Fibroblast of skin of back (primary cell): ENCODE measurements at places on chromosomes 12 and 14.

GRCh38 chr12:13073173-13073572, 29.0 kb downstream of the FAM234B start:
- no peak for DNase-seq

DNA sequence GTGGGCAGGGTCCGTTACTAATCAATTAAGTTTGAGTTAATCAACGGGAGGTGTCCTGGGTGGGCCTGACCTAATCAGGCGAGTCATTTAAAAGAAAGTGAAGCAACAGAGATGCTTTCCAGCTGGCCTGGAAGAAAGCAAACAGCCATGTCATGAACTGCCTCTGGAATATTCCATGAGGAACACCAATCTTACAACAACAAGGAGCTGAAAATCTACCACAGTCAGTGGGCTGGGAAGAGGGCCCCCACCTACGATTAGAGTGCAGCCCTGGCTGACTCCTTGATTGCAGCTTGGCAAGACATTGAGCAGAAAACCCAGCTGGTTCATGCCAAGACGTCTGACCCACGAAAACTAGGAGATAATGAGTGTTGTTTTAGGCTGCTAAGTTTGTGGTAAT, 56.2 kb downstream of the SSPN start:
- DNase-seq: no peak

DNA sequence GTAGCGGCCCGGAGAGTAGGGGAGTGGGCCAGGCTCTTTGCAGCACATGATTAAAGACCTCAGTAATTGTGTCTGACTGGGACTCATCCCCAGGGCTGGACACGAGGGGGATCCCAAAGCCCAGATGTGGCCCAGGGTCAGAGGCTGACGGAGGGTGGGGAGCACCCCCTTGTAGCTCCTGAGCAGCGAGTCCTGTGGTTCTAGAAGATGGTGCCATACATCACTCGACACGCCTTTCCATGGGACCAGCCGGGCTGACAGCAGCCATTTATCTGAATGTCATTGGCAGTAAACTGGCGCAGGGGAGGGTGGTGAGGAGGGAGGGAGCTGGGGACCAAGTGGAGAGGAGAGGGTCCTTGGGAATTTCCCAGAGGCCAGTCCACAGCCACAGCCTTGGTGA, 65.1 kb upstream of the FAM222A start:
- DNase-seq: no peak

DNA sequence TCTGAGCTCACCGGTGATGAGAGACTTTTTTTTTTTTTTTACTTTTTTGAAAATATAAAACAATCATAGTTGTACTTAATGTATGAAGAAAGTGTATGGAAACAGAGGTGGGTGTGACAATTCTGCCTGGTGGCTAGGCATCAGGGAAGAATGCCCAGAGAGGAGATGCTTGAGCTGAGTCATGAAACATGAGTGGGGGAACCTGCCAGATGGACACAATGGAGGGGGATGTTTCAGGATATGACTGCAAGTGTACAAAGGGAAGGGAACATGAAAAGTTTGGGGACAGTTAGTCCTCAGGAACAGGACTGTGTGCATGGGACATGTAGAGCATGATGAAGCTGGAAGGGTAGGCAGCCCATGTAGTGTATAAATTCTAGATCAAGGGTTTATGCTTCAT, 274.2 kb upstream of the E2F7 start:
- peak; percentile 35 for DNase-seq

GRCh38 chr12:5904969-5905368, 40.1 kb downstream of the ANO2 start:
- no peak for DNase-seq

GRCh38 chr12:124402248-124403066, 107.6 kb downstream of the RFLNA start:
- no peak for DNase-seq

DNA sequence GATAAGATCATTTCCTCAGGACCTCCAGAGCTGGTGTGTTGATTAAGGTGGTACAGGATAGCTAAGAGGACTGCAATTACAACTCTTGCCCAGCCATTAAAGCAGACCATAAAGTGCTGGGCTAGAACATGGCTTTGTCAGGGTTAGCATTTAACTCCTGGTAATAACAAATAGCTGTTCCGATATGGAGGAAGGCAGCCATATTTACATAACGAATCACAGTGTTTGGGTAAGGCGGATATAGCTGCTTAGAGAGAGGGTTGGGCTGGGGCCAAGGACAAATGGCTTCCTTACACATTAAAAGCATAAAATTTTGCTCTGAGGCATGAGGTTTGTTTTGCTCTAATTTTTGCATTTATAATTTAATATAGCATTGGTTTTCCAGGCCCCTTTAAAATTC, 297.7 kb upstream of the DDHD1 start:
- DNase-seq: peak; percentile 73
